HEK293T (cell line): ENCODE measurements at places on chromosomes 7 and 10.

GRCh38 chr10:62708569-62708968 is 96.0 kb upstream of the ADO start:
- DNase-seq, result no peak

GRCh38 chr10:76868098-76868977 is 769.3 kb downstream of the KCNMA1 start:
- no peak for DNase-seq

- DNase-seq, result no peak
Measured at GRCh38 chr7:1320616-1321240, 88.1 kb downstream of the UNCX start.

GRCh38 chr10:91316486-91316885 is 93.7 kb upstream of the HECTD2 start:
- no peak for DNase-seq

- no peak for DNase-seq
Measured at GRCh38 chr10:55144001-55144400, 343.0 kb upstream of the PCDH15 start.

- no peak for DNase-seq
Measured at GRCh38 chr7:7795630-7796121, 77.3 kb upstream of the RPA3 start.

DNA sequence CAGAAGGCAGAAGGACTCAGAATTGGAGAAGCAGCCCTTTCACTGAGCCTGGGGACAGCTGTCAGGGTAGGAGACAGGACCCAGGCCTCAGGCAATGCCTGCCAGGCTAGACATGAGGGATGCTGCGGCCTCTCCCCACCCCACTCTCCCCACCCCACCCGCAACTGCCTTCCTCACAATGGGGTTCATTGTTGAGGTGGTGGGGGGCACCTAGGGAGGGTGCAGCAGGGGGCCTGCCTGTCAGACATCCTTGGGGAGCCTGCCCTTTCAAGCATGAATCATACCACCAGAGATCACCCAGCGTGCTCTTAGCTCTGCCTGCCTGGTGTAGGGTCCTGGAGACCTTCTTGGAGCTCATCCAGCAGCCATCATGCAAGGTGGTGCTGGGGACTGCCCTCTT is at the start of gene C10orf62:
TSS of gene C10orf62 (plus strand) at position 243 of the 400 bp plus-strand sequence. CDS start 177 bp downstream, outside the sequence.
- no peak for DNase-seq

GRCh38 chr10:33365871-33366411 is 31.5 kb upstream of the NRP1 start:
- DNase-seq, result no peak

- DNase-seq, result no peak
Measured at GRCh38 chr7:25855854-25856782, 295.9 kb upstream of the NFE2L3 start.

- no peak for DNase-seq
Measured at GRCh38 chr7:155603205-155603857, 41.1 kb upstream of the RBM33 start.

DNA sequence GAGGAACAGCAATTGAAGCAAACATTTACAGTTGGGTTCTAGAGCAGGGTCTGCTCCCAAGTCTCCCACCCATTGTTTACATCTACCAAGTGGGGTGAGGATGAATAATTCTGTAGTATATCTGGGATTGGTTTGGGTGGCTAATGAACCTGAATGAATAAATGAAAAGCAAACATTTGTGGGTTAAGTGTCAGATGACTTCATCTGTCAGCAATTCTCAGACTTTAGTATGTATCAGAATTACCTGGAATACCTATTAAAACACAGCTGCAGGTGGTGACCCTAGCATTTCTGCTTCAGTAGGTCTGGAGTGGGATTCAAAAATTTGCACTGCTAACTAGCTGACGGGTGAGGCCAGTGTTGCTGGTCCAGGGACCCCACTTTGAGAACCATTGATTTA is 18.0 kb upstream of the NPVF start:
- no peak for DNase-seq

GRCh38 chr7:138632826-138633602 is 68.1 kb downstream of the SVOPL start:
- no peak for DNase-seq

DNA sequence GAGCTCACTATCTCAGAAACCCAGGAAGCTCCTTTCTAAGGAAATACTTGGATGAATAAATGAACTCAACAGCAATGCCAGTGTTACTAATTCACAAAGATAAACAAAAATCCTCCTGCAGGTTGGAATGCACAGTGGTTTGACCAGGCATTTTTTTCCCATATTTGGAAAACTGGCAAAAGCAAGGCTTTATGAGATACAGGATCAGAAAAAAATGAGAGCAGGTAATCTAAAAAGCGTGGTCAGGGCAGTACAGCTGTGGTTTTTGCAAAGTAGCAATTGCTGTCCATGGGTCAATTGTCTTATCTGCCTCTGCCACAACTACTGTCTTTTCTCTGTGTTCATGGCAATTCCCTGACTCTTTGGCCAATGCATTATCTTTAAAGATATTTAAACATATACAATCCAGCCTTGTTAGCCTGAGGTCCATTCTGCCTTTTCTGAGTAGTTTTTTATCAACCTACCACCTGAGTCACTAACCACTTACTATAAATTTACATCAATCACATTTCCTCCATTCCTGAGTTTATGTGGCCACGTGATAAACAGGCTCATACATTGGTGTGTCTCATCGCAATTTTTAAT is 564.5 kb upstream of the IGFBP3 start:
- no peak for DNase-seq

- DNase-seq, result no peak
Measured at GRCh38 chr10:93503075-93503474, 6.7 kb downstream of the CEP55 start.

- no peak for DNase-seq
Measured at GRCh38 chr7:3455806-3456595, 154.9 kb downstream of the SDK1 start.

DNA sequence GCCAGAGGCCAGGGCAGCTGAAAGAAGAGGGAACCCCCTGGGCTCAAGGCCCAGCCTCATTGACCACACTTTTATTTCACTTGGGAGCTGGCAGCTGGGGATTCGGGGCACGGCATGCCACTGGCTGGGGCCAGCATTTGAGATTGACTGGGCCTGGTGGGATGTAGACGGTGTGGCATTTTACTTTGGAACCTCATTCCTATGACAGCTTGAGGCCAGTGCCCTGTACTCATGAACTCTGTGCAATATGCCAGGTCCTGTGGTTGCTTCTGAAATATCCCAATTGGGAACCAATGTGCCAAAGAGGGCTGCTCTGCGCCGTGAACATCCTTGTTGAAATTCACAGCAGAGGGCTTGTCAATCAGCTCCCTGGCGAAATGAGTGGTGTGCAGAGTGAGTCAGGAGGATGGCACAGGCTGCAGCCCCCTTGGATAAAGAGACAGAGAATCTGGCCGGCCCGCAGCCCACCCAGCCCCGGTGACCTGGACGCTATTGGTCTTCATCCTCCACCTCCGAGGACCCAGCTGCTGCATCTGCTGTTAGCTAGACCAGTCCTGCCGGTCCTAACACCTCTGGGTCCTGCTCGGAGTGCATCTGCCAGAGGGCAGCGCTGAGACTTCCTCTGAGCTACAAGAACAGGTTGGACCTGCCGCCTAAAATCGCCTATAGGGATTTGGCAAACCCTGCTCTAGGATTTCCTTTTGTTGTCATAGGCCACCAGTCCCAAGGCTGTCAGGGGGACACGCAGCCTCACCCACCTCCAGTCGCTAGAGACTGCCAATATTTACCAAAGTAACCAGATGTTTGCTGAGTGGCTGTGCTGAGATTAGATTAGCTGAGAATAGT is 58.0 kb downstream of the PRKAG2 start:
- DNase-seq, result no peak

DNA sequence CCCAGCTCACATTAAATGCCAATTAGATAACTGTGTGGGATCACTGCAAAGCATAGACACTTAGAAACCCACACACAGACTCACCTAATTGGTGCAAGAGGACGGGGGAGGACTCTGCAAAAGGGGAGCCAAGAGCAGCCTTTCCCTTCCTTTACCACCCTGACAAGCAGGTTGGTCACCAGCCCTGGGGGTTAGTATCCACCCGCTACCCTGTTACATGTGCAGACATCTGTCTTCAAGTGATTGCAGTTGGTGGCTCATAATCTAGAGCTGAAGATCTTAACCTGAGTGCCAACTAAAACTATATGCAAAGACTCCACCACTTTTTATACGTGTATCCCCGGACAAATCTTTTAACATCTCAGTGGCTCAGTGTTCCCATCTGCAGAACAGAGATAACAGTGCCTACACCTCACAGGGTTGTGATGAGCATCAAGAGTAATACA is 56.9 kb downstream of the SORBS1 start:
- no peak for DNase-seq

GRCh38 chr10:77011874-77012811 is 625.5 kb downstream of the KCNMA1 start:
- no peak for DNase-seq

DNA sequence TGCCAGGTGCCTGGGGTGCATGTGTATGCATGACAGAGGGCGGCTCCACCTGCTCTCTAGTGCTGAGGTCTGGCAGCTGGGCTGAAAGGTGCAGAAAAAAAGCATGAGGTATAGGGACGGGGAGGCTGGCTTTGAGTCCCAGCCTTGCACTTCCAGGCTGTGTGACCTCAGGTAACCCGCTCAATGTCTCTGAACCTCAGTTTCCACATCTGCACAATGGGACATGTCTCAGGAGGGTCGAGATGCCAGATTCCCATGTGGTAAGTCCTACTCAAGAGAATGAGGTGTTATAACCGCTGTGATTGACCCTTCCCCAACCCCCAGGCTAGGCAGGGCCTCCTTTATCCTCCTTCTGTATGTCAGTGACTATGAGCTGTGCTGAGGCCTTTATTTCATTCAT is 48.8 kb downstream of the ARHGAP22 start:
- DNase-seq, result no peak

DNA sequence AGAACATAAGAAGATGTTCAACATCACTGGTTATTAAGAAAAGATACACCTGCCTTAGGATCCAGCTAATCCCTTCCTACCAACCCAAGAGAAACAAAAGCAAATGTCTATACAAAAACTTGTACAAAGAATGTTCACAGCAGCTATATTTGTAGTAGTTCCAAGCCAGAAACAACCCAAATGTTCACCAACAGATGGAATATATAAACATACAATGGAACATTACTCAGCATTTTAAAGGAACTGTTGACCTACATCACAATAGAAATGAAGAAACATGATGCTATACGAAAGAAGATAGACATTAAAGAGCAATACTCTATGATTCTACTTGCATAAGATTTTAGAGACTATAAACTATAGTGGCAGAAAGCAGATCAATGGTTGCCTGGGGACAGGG is 149.4 kb downstream of the ZNF438 start:
- DNase-seq, result no peak

GRCh38 chr10:76647301-76647700 is 990.3 kb downstream of the KCNMA1 start:
- no peak for DNase-seq

- DNase-seq, result no peak
Measured at GRCh38 chr10:105328503-105329133, 687.5 kb downstream of the SORCS3 start.
